ENCODE measurements at places on chromosomes 4 and X.

DNA sequence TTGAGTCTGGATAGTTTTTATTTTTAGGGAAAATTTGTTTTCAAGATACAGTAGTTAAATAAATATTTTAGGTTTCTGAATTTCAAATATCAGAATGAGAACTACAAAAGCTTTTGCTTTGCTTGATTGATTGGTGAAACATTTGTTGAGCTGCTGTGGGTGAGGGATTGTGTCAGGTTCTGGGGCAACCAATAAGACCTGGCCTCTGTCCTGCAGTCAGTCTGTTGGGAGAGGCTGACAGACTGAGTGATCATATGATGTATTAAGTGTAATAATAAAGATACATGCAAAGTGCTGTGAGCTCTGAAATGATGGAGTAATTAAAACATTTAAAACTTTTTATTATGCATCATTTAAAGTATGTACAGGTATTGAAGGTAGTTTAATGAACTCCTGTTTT is 9.6 kb downstream of the KDM6A start:
- no peak for DNase-seq

DNA sequence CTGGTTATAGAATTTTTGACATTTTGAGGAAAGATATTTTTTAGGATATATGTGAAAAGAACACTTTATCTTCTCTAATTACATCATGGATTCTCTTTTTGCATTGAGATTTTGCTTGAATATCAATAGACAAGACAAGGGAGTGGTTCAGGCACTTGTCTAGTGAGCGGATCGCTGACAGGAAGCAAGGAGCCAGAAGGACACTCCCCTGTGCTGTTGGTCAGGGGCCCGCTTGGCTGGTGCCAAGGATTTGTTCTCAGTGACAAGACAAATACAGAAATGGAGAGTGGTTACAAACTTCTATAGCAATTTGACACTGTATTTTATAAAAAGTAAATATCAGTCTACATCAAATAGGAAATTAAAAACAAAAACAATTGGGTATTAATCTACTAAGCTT is 60.0 kb downstream of the SLC9B1 start:
- DNase-seq: no peak

DNA sequence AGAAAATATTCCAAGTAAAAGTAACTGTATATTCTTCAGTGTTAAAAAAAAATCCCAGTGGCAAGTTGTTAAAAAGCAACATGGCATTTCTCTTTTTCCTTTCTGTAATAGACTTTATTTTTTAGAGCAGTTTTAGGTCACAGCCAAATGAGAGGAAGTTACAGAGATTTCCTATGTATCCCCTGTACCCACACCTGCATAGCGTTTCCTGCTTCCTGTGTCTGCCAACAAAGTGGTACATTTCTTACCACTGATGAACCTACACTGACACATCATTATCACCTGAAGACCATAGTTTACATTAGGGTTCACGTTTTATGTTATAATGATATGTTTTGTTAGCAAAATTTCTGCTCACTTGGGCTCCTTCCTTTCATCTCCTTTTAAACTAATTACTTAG is 124.7 kb downstream of the GPAT3 start:
- DNase-seq: no peak

- no peak for DNase-seq
These were observed 36.7 kb upstream of the HDAC8 start for GRCh38 chrX:72609313-72609712.

GRCh38 chr4:10200869-10201268 is 84.3 kb upstream of the WDR1 start:
- no peak for DNase-seq

- DNase-seq: no peak
These were observed 174.2 kb upstream of the DMD start for GRCh38 chrX:33385546-33385945.

DNA sequence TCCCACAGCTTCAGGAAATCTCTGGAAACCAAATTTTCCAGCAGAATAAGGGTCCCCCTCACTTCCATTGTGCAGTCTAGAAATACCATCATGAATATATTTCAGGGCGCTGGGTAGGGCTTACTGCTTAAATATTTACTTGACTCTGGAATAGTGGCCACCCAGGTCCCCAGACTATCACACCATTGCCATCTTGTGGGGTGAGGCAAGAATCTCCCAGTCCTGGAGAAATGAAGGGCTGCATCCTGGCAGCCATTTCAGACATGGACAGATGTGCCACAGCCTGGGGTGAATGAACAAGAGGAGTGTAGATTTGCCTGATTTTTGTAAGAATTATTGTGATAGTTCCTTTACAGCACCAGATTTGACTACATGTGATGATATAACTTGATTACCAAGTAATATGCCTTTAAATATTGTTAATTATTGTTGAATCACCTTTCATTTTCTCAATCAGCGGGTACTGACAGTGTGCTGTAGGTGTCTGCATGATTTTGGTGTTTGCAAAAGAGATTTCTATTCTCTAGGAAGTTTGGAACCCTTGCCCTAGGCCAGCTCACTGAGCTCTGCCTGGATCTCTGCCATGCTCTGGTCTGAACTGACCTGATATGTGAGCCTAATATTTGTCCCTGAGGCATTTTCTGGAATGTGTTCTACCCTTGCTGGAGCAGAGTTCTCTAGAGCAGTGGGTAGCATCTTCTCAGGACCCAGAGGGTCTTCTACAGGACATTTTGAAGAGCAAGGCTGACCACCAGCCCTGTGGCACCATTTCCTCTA is 183.4 kb downstream of the KIT start:
- DNase-seq: no peak

DNA sequence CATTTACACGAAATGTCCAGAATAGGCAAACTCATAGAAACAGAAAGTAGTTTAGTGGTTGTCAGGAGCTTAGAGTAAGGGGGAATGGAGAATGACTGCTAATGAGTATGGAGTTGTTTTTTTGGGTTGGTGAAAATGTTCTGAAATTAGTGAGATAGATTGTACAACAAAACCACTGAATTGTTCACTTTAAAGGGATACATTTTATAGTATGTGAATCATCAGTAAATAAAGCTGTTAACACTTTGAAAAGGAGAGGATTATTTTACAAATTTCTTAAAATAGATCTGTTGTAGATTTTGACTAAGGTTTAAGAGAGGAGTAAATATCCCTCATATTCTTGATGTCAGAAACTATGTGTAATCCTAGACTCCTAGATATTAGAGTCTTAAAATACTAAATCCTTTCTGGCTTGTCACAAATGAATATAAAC is 82.7 kb downstream of the RAPGEF2 start:
- DNase-seq: no peak

GRCh38 chr4:132642016-132642817 is 506.9 kb upstream of the PCDH10 start:
- no peak for DNase-seq

DNA sequence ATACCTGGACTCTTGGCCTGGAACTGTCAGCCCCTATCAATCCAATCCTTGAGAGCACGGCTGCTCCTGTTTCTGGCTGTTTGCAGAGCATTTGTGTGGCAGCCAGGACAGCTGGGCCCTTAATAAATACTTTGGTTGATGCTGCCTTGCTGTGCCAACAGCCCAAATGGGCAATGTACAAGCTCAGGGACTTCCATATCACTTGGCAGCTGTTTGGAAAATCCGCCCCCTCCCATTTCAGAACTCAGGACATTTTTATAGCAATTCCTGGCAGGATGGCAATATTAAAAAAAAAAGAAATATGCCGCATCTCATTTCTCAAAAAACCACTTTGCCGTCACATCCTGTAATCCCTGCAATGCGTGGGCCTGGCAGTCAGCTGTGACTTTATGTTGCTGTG is 218.9 kb downstream of the HS3ST1 start:
- no peak for DNase-seq

GRCh38 chr4:93635943-93636342 is 192.6 kb upstream of the ATOH1 start:
- no peak for DNase-seq

GRCh38 chr4:8542776-8543525 is 37.2 kb upstream of the GPR78 start:
- DNase-seq: peak; percentile 2

- no peak for DNase-seq
These were observed 84.1 kb downstream of the NHS start for GRCh38 chrX:17459008-17459611.

GRCh38 chr4:26685250-26685649 is 101.4 kb downstream of the TBC1D19 start:
- DNase-seq: no peak

GRCh38 chr4:29805245-29805644 is 914.9 kb upstream of the PCDH7 start:
- DNase-seq: no peak

DNA sequence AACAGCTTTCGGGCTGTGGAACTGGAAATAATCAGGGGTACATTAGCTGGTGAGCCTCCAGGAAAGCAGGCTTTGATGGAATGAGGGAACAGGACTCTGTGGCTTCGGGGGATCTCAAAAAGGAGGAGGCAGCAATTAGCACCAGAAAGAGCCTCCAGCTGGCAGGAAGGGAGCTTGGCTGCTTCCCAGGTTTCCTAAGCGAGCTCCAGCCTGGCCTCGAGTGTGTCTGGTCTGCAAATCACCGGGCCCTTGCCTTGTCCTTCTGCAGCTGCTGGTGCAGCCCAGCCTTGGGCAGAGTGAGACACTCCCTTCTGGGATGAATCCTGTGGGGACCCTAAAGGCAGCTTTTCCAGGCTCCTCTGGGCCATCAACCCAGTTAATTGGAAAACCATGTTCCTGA is 10.7 kb upstream of the PDHA1 start:
- DNase-seq: no peak

- DNase-seq: no peak
These were observed 178.3 kb upstream of the GYPA start for GRCh38 chr4:144318797-144319196.

DNA sequence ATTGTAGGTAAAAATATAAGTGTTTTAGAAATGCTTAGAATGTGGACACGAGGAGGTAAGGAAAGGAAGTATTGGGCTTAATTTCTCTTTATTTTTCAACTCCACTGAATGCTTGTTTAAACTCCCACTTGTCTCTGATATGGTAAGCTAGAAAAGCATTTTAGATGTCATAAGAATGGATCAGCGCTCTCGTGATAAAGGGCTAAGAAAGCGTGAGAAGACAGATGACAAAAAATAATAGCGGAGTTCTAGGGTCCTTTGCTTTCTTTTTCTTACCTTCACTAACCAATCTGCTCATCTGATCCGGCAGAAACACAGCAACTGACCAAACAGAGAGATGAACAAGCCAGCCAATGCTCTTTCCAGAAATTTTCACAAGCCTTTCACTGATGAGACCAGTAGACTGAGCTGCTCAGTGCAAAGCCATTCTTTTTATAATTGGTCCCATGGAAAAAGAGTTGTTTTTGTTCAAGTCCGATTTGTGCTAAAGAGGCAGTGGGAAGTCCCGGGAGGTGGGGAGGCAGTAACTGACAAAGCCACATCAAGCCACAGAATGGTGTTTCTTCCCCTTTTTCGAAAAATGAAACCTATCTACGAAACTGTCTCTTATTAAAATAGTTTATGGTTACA is at the start of gene TASL:
Gene TASL (minus strand): TSS at position 405 of the 630 bp plus-strand sequence. CDS start 17,411 bp downstream, outside the sequence.
- peak; percentile 13 for DNase-seq

DNA sequence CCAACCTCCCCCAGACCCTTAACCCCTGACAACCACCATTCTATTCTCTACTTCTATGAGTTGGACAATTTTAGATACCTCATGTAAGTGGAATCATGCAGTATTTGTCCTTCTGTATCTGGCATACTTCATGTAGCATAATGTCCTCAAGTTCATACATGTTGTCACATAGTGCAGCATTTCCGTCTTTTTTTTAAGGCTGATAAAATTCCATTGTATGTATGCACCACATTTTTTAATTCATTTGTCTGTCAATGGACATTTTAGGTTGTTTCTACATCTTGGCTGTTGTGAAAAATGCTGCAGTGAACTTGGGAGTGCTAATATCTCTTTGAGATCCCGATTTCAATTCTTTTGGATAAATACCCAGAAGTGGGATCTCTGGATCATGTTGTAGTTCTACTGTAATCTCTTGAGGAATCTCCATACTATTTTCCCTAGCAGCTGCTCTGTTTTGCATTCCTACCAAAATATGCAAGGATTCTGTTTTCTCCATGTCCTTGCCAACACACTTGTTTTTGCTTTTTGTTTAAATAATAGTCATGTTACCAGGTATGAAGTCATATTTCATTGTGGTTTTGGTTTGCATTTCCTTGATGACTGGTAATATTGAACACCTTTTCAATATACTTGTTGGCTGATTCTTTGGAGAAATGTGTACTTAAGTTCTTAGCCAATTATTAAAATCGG is 48.8 kb upstream of the ADAD1 start:
- DNase-seq: no peak

DNA sequence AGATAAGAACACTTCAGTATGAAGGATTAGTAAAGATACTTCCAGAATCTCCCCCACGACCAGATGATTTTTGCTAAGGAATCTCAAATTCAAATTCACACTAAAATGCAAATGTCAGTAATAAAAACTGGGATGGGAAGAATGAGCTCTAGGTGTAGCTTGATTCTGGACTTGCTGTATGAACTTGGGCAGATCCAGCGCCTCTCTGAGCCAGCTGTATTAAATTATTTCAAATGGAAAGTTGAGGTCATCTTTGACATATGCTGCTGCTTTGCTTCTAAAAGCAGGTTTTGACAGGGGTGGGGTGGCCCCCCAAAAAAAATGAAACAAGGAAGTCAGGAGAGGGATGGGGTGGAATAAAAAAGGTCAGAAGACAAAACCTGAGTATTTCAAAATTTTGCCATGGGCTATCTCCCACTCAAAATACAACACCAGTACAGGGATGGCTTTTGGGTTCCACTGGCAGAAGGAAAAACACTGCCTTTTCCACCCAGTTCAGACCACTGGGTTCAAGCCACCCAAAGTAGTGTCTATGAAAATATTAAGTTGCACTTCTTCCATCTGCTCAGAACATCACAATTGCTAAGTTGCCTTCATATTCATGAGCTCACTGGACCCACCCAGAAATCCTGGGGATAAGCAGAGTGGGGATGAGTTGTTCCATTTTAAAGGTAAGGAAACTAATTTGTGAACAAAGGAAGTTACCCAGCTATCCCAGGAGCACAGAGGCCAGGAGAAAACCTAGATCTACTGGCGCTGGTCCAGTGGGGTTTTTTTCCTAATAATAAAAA is 47.7 kb downstream of the ARHGEF9 start:
- no peak for DNase-seq

- no peak for DNase-seq
These were observed 786 bp upstream of the MAGEH1 start for GRCh38 chrX:55451141-55451540.

DNA sequence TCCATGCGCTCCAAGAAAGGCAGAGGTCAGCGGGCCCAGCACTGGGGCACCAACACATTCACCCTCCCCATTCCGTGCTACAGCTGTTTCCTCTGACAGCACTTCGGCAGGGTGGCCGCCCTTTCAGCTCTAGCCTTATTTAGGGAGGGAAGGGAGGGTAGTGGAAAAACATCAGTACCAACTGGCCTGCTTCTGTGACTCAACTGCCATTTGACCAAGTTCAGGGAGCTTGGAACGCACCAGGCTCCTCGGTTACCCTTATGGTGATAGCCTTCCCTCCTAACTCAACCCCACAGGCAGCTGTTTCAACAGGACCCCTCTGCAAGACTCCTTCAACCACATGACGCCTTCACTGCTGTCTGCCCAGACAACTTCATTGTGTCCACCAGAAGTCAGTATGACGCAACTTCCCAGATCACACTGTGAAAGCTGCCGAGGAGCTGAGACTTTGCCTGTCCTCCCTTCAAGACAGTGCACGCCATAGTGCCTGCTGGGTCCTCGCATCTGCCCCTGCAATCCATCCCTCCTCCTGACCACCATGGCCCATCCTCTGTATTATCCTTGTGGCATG is 132.2 kb downstream of the AFAP1 start:
- no peak for DNase-seq

Measured in GM12892 (cell line).